ENCODE measurements at places on chromosomes 6 and 20.

DNA sequence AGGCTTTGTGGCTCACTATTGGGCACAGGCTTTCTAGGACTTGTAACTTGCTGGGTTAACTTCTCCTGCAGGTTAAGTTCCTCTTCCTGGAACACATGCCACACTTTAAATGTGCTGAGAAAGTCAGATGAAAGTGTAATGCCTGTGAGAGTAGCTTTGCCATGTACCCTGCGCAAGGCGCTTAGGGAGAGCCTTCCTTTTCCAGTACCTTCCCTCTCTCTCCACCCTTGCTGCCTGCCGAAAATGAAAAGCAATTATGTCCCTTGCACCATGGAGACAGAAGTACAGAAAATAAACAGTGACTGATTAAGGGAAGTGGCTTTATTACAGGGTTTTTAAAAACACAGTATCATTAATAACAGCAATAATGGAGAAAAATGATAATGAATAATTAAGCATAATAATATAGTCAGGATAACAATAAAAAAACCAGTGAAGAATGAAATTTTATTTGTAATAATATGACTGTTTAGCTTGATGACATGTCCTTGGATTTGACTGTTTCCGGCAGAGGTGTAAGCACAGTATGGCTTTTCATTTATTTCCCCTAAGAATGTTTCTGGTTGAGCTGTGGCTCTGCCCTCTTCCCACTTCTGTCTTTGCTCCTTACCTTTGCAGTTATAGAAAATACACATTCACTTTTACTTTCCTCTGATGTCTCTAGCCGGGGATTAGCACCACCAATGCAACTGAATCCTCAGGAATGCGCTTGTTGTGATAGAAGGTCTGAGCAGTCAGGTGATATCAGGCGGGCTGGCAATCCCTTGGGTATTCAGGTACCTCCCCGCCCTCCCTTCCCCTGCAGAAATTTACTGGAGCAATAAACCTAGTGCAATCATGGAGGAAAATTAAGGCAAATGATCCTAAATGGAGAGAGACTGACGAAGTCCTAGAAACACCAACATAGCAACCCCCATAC is 472.3 kb upstream of the CITED2 start:
- no peak for DNase-seq

DNA sequence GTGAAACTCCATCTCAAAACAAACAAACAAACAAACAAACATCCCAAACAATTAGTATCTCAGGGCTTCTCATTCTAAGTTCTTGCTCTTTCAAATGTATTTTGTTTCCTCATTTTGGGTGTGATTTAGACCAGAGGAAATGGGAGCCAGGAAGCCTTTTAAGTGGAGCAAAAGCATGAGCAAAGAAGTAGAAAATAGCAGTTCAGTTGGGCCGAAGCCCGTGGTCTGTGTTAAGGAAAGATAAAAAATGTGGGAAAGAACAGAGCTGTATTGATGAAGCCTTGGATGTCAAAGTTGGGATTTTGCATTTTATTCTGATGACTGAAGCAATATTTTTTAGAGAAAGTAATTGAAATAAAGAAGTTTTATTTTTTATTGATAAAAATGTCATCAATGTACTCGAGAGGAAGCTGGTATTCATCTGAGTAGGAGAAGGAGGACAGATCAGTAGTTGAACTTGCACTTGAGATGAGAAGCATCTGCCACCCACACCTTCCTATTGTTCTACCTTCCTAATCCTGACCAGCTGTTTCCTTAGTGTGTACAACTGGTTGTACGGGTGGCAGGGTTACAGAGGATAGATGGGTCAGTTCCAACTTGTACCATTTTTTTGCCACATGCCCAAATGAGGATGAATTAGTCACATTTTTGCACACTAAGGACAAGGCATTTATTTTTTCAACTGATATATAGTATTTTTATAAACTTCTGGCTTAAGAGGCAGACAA is 56.1 kb downstream of the KIAA0408 start:
- no peak for DNase-seq

GRCh38 chr6:154715446-154715845 is 17.8 kb upstream of the SCAF8 start:
- no peak for DNase-seq

GRCh38 chr6:71107911-71108420 is 151.1 kb upstream of the B3GAT2 start:
- no peak for DNase-seq

- no peak for DNase-seq
Measured at GRCh38 chr6:324729-325125, 32.4 kb downstream of the DUSP22 start.

DNA sequence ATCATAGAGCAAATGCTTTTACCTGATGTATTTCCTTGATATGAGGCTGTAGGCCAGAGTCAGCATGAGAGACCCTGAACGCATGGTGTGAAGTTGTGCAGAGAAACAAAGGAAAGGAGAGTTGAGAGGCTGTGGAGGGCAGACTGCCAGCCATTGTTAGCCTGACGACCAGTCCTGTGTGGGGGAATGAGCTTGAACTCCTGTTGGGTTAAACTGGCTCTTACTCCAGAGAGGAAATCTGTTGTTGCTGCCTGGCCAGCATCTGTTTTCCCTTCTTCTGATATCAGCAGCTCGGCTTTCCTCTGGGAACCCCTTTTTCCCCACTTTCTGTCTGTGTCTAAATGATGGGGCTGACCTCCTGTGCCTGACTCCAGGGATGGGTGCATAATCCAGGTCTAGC is 158.2 kb upstream of the ZFP64 start:
- DNase-seq, result no peak

- no peak for DNase-seq
Measured at GRCh38 chr6:51105357-51105756, 286.7 kb downstream of the TFAP2B start.

- no peak for DNase-seq
Measured at GRCh38 chr6:6915219-6915618, 192.5 kb upstream of the RREB1 start.

- no peak for DNase-seq
Measured at GRCh38 chr6:15391500-15391899, 145.6 kb downstream of the JARID2 start.

DNA sequence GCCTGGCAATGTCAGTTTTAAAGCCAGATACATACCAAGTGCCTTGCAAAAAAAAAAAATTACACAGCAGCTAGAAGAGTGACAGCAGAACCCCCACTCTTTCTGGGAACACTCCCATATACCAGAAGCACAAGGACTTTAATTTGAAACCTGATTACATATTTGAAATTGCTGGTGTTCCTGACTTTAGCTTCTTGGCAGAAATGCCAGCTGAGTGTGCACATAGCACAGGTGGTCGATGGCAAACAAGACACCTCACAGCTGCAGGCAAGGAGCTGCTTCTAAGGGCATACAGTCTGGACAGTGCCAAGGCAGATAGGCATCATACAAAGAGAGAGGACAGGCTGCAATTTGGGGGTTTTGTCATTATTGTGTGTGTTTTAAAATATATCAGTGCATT is 150.7 kb upstream of the SGK1 start:
- no peak for DNase-seq

- DNase-seq, result no peak
Measured at GRCh38 chr20:11970243-11970836, 52.6 kb downstream of the BTBD3 start.

DNA sequence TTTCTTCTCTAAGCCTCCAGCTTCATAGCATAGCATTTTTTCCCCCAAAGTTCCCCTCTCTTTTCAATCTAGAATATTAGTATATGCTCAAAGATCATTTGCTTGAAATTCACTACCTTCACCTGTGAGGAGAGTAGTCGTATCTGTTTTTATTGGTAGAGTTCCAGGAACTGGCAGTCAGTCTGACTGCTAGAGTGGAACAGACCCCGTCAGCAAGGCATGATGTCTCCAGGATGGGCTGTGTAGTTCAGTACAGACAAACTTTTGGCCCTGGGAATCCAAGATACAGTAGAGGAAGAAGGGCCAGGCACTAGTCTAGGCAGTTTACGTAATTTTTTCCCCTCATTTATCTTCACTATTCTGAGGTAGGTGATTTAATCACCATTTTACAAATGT is 29.1 kb downstream of the RALY start:
- no peak for DNase-seq

DNA sequence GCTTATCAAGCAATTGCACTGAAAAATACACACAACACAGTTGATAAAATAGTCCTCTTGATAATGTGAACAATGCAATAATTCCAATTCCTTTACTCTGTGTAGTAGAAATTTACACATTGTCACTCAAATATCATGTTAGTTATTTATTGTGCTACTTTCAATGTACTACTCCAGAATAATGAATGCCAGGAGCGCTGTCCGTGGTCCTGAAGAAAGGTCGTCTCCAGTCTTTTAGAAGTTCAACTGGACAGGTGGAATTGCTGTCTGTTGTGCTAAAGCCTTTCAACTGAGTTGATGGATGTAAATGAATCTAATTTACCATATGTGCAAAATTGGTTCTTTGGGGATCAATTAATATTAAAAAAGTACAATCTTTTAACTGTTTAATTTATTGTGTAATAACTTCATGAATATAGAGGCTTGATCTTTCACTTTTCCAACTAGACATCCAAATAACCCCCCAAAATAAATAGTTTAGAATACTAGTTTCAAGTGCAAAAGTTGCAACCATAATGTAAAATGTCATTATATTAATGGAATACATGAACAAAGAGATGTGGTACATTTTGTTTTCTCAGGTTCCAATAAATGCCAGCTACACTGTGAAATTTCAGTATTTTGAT is 3.2 kb downstream of the GRIK2 start:
- DNase-seq, result no peak

- DNase-seq, result no peak
Measured at GRCh38 chr6:114523508-114523907, 180.7 kb upstream of the HS3ST5 start.

- DNase-seq, result no peak
Measured at GRCh38 chr6:89956182-89956581, 61.9 kb downstream of the GJA10 start.

GRCh38 chr6:162934844-162935243 is 207.1 kb downstream of the PACRG start:
- DNase-seq, result no peak

DNA sequence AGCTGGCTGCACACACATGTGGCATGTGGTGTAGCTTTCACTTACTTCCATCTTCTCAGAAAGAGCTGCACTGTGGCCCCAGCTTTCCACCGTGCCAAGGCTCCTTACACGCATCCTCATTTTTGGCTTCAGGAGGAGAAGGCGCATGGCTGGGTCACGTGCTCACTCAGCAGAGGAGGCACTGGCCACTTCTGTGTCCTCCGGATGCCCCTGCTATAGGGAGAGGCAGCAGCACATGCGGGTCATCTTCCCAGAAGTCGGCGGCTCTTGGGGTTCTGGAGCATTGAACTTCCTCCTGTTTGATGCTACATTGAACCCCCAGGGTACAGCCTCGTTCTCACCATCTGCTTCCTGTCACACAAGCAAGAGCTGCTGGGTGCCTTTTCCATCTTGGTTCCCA is 111.3 kb downstream of the FAM120B start:
- no peak for DNase-seq

GRCh38 chr6:170174124-170174770 is 116.6 kb downstream of the DLL1 start:
- no peak for DNase-seq

DNA sequence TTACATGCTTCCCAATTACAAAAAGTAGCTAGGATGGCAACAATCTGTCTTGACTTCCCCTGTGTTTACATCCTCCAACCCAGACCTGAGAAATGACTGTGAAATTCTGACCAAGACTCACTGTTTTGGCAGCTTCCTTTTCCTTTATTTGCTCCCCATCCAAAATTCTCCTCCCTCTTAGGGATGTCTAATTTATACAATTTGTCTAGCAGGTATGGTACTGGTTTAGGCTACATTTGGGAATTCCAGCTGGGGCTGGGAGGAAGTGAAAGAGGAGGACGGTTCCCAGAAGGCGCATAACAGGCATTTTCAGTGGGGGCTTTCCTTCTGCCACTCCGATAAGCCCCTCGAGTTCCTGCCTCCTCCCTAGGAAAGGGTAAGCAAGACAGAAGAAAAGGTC is 231.5 kb upstream of the BTBD3 start:
- no peak for DNase-seq

- no peak for DNase-seq
Measured at GRCh38 chr6:148324297-148324985, 18.2 kb upstream of the SASH1 start.

DNA sequence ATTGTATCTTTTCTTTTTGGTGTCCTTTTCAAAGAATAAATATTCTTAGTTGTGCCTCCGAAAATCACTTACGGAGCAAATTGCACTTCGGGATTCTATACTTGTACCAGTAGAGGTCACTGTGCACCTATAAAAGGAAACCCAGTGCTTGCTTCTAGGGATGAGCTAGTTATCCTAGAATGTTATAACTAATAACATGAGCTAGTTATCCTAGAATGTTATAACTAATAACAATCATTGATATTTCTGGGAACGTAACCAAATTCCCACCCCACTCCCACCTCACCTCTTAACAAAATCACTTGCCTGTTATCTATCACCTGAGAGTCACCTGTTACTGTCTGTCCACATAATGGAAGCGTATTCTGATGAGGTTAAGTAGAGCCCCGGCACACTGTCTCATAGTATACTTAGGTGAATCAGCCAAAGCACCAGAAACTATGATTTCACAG is 126.9 kb upstream of the TIAM2 start:
- DNase-seq, result no peak

GRCh38 chr20:9637889-9638288 is 123.5 kb downstream of the LAMP5 start:
- DNase-seq, result no peak

- no peak for DNase-seq
Measured at GRCh38 chr6:14143305-14143704, 25.7 kb downstream of the CD83 start.

DNA sequence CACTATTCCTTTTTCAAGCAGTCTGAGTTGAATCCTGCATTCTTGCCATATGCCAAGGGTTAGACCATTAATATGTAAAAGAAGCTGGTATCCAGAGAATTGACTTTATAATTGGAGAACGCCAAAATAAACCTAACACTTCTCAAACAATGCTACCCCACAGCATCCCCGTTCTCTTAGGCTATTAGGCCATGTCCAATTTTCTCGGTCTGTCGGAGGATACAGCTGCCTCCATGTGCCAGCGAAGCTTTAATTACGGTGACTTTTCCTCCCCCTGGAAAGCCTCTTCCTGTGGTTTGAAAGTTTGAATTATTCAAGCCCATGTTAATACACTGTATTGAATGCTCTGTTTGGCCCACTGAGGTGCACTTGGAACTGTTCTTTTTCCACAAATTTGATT is 60.5 kb downstream of the HS3ST5 start:
- no peak for DNase-seq

DNA sequence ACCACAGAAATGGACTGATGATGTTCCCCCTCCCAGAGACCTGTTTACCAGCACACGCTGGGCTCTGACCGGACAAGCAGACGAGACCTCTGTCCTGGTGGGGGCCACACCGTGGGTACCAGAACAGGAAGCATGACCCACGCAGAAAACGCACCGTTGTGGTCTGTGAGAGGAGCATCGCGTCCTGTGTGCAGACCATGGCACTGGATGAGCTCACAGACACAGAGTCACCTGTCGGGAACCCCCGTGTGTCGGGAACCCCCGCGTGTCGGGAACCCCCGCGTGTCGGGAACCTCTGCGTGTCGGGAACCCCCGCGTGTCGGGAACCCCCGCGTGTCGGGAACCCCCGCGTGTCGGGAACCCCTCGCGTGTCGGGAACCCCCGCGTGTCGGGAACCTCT is 37.4 kb downstream of the MYT1 start:
- DNase-seq, result no peak

All from activated naive CD4-positive, alpha-beta T cell (primary cell).